Uterus (tissue), 4 donors: ENCODE measurements at places on chromosomes 3 and 15. TPM values are rescaled to one million over a fixed set of nuclear protein-coding genes. Genes with fewer than 3 reads are reported as not detected.

ACVR2B gene
- 5.6 TPM for total RNA-seq

GOLGA8Q gene
- total RNA-seq: 5.2 TPM

GRCh38 chr3:103393395-103394186, 958.8 kb downstream of the ZPLD1 start:
- DNase-seq: no peak

DNA sequence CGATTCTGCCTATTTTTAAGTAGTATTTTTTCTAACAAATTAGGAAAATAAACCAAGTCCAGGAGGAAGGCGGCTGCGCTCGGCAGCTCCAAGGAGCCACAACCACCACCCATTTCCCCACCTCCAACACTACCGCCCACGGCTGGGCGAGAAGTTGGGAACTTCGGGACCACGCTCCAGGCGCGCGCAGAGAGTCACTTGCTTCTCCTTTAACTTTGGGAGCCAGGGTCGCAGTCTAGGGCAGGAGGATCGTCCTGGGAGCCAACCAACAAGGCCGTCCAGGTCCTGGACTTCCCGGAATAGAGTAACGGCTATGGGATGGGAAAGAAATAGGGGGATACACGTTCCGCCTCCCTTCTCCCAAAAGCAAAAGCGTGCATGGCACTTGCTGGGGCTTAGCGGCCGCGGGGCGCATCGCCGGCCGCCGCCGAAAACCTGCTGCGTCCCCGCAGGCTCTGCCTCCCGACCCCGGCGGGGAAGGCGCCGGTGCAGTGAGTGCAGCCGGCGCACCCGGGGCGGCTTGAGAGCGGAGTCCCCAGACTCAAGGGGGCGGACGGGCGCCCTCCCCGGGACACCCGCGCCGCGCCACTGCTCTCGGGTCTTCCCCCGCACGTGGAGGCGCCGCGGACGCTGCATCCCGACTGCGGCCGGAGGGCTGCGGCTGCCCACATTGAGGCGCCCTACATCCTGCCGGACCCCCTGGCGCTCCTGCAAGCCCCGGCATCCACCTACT, 699 bp downstream of the MEGF11 start:
- DNase-seq: peak; percentile 22

DNA sequence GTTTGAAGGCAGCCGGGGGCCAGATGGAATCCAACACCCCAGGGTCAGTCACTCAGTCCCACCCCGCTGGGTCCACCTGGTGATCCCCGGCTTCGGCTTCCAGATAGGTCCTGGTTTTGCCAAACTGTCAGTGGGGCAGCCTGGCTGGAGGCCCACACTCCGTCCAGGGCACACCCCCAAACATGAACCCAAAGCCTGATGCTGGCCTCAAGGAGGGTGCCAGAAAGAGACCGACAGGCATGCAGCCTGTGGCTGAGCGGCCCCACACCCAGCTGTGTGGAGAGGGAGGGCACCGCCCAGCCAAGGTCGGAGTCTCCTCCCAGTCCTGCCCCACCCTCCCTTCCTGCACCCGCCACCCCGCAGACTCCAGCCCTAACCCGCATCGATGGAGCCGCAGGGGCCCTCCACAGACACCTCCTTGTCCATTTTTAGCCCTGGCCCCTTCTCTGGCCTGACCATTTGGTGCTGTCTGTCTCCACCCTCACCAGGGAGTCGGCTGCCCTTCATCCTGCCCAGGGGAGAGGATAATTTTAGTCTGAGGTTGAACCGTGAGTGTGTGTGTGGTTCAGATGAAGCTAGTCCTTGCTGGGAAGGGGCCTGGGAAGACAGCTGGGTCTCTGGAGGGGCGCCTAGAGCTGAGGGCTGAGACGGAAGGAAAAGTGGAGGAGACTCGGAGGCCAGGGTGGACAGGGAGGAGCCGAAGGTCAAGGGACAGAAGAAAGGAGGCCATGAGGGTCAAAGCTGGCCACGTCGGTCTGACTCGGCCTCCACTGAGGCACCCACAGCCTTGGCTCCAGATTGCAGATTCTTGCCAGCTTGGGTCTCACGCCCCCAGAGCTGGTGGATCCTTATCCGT, 23.1 kb downstream of the TNK2 start:
- no peak for DNase-seq

GRCh38 chr3:40875581-40875980, 323.7 kb upstream of the CTNNB1 start:
- DNase-seq: no peak

DNA sequence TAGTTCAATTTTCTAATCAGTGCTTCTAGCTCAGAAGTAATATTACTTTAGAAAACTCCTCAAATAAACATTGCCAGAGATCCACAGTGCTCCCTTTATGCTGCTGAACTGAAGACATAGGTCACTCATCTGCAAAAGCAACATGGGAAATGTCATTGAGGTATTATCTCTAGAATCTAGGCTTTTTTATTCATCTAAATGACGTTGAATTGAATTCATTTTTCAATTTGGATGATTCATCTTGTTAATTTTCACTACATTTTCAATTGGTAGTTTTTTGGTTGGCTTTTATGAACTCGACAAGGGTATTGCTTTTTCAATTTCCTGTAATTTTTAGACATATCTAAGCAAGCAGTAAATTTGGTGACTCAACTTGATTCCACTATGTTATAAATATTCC, 275.4 kb downstream of the NFKBIZ start:
- no peak for DNase-seq

DNA sequence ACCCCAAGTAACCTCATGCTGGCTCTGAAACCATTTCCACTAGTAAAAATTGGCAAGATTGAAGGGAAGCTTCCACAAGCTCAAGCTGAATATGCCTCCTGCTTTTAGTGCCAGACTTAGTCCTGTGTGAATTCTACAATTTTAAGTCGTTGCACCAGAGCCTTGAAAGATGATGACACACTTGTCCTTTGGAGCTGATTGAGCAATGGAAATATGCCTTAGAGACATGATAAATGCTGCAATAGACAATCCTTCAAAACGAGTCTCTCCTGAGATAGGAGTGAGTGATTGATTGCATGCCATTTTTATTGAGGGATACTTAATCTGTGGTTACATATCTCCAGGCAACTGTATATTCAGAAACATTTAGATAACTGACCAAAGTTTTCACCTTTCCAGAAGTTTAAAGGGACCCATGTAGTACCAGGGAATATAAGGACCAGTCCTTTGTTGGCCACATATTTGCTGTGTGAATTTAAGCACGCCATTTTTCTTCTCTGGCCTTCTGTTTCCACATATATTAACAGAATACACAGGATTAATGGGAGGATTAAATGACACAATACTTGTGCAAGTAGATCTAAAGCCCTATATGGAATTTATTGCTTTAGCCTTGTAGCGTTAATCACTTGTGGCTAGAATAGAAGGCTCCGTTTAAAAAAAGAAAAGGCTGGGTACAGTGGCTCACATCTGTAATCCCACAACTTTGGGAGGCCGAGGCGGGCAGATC, 65.1 kb downstream of the PPARG start:
- DNase-seq: no peak

- no peak for DNase-seq
These were observed 9.2 kb downstream of the ZIC1 start for GRCh38 chr3:147418371-147418781.

- DNase-seq: no peak
These were observed 43.4 kb upstream of the GPD1L start for GRCh38 chr3:32062950-32063582.

SERINC4 gene
- 0.28 TPM for total RNA-seq

- no peak for DNase-seq
These were observed 137.7 kb downstream of the ASB7 start for GRCh38 chr15:100740138-100740537.

DNA sequence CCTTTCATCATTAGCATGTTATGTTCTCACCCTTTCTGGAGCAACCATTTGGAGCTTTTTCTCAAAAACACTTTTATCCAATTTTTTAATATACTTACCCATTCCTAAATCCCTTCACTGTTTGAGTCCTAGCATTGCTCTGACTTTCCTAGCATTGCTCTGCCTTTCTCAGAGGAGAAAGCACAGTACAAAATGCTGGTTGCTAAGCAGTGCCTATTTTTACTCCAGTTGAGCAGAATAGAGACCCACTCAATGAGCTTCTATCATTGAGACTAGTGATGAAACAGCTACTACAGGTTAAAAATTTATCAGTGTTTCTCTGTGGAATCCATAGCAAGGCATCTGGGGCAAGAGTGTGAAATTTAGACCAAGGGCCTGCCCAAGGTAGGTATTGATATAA, 21.8 kb upstream of the IL1RAP start:
- DNase-seq: no peak

ECE2 gene
- total RNA-seq: not detected

DNA sequence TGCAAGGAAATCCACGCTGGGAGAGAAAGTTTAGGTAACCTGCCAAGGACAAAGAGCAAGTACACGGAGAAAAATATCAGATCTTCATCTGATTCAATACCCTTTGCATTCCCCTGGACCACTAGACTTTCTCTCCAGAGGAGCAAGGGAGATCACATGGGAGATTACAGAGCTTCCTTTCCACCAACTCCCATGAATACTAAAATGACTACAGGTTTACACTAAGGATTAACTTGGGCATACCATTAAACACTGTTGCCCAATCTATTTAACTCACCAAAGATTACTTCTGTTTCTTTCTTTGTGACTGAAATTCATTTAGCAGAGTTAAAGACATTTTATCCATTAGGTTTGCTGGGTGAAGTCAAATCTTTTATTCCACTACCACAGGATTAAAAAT, 71.2 kb downstream of the RYK start:
- no peak for DNase-seq

SEMA5B gene
- total RNA-seq: 4.5 TPM

DNA sequence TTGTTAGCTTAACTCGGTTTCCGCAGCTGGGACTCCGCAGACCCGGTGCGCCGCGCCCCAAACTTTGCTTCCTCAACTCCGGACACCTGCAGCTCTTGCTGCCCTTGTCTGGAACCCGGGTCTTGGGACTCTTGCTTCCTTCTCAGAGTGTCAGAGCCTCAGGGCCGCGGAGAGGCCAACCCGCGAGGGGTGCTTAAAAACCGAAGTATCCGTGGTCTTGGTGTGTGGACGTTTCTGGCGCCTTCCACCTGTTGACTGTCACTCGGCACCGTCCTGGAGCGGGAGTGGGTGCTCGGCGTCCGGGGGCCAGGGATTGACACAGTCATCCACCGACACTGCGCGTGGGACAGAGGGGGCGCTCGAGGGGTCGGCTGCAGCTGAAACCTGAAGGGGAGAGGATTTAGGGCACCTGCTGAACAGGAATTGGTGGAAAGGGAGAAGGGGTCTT, 386 bp downstream of the SQOR start:
- DNase-seq: peak; percentile 50

DNA sequence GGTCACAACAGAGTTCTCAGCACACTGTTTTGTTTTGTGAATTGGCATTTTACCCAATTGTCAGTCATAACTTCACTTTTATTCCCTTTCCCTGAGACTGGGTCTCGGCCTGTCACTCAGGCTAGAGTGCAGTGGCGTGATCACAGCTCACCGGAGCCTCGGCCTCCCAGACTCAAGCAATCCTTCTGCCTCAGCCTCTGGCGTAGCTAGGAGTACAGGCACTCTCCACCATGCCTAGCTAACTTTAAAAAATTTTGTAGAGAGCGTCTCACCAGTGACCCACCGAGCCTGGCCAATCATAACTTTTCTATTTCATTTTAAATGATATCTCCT, 26.5 kb downstream of the TRIM71 start:
- DNase-seq: no peak

TMEM207 gene
- total RNA-seq: not detected
